Stimulated activated naive CD8-positive, alpha-beta T cell treated with anti-CD3 and anti-CD28 coated beads, Interleukin-15, amount 100 ng/mL, for 72 hours (primary cell): ENCODE measurements at places on chromosomes 16 and 17.

DNA sequence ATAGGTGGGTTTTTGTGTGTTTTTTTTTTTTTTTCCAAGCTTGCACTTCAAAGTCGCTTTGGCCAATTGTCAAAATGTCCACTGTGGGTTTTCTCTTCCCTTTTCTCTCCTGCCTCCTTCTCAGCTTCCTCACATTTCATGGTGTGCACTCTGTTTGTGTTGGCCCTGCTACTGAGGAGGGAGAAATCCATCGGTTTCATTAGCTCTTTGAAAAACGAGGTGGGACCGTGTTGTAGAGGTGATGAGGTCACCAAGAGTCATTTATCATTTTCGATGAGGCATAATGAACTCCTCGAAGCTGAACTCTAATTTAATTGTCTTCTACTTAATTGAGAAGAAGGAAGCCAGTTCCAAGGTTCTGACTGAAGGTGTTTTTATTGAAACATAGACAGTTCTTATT lies 174.4 kb upstream of the TOX3 start:
- DNase-seq: no peak

DNA sequence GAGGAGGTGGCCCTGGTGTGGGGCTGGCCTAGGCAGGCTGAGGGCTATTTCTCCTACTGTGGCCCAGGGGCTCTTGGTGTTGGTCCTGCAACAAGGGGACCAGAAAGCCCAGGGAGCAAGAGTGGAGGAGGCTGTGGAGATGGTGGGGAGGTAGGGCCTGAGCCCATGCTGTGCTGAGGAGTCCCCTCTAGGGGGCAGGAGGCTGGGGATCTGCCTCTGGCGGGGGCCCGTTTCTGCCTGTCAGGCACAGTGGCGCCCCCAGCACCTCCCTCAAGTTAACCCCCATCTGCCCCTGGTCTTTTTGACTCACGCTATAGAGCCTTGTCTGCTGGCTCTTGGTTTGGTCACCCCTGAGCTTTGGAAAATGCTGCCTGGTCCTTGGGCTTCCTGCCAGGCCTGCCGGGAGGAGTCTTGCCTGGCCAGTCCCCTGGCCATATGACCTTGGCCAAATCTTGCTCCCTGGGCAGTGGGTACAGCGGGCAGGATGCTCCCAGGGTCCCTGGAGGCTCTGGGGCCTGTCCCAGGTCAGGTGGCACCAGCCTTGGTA lies 5.9 kb downstream of the BAIAP2 start:
- DNase-seq: no peak

DNA sequence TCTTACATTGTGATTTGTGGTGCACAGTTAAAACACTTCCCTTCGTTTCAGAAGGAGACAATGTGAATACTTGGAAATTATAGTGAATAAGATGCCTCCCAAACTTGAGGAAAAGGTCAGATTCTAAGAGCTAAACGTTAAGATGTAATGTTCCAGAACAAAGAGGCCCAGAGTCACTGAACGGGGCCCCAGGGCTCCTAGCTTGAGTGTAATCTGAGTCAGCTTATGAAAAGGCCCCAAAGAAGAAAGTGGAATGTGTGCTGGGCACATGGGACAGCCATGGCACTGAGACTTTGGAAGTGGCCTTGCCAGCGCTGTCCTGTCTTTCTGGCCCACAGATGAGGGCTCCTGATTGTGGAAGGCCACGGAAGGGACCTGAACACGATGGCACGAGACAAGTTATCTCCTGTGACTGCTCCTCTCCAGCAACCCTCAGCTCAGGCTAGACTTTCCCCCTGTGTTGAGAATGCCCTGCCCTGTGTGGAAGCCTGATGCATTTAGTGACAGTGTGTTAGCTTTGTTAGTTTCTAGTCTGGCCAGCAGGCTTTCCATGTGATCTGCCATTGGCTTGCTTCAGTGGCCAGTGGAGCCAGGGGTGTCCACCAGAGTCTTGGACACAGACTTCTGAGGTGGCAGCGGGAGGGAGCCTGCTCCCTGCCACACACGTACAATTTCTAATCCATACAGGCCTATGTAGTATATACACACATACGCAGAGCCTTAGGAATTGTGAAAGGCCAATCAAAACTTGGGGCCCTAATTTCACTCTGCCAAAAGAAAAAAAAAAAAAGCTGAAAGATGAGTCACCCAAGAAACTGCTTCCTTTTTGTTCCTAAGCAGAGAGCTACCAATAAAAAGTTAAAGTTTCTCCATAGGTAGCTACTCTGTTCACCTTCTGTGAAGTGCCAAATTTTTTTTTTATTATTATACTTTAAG lies 13.1 kb downstream of the SPATA33 start:
- DNase-seq: no peak

DNA sequence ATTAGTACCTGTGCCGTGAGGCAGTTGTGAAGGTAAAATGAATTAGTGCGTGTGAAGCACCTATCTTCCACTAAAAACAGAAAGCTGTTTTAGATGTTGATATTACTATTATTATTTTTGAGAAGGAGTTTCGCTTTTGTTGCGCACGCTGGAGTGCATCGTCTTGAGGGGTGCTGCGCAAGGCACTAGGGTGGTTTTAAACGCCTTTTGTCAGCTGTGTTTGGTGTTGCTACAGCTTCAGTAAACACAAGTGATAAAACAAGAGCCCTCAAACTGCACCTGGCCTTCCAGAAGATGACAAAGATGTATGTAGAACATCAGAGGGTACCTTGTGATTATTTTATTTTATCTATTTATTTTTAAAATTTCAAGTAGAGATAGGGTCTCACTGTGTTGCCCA lies 38.2 kb downstream of the PLCG2 start:
- DNase-seq: no peak

- no peak for DNase-seq
Measured at GRCh38 chr17:75589919-75590303, 2.3 kb downstream of the MYO15B start.

DNA sequence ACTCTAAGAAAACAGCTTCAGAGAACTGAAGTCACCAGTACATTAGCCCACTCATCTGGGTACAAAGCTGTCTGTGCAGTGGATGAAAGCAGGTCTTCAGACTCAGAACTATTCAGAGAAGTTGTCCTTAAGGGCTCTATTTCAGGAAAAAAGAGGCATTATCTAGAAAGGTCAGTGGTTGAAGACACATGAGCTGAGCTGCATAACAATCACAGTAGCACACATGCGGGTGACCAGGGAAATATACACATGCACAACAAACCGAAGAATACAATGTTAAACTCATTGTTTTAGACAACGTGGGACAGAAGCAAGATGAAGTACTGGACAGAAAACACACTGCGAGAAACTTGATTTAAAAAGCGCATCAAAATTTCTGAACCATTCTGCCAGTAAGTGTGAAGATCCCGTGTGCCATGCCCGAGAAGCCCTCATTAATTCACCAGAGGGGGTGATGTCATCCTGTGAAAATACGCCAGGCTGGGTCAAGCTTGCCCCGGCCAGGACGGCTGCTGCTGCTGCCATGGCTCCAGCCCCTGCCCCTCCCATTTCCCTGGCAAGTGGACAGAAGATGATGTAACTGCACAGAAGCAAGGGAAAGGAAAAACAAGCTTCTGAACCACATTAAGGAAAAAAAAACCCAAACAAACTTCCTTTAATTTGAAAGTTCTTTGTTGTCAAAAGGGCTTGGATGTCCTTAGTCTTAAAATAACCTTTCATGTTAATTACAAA lies 10.1 kb downstream of the DYNC1LI2 start:
- no peak for DNase-seq

GRCh38 chr16:2996298-2996697 lies 16.1 kb upstream of the PKMYT1 start:
- no peak for DNase-seq

GRCh38 chr16:25729188-25729915 lies 37.6 kb downstream of the HS3ST4 start:
- DNase-seq: no peak

DNA sequence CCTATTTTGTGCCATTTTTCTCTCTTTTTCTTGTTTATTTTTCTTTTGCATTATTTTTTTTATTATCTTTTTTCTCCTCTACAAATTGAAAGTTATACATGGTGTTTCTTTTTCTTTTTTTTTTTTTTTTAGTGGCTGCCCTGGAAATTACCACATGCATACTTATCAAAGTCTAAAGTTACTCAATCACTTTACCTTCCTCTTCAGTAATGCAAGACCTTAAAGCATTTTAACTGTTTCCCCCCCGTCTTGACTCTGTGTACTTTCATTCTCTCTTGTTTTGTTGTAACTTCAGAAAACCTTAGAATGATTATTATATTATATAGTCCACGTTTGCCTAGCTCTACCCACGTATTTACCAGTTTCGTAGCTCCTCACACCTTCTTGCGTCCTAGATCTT lies 33.3 kb upstream of the SMPD3 start:
- DNase-seq: no peak

- no peak for DNase-seq
Measured at GRCh38 chr16:2270070-2270462, 2.1 kb upstream of the RNPS1 start.
